ENCODE measurements at places on chromosomes 13 and 19.

- DNase-seq, result peak; percentile 51
These were observed 74.6 kb upstream of the NPAS1 start for GRCh38 chr19:46944918-46945628.

DNA sequence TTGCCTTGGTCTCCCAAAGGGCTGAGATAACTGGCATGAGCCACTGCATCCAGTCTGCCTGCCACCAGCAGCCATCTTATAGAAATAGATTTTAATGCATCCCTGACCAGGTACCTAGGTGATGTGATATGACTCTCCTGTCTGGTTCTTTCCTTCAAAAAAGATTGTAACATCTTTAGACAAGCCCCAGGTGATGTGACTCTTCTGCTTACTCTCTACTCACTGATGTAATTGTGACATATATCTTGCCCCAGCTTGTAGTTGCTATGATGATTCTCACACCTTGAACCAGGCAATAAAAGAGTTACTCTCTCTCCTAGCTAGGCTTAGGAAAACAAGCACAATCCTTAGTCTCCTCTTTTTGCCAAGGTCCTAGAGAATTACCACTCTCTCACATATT is 30.6 kb upstream of the ZNF681 start:
- DNase-seq, result no peak

- no peak for DNase-seq
These were observed 32.3 kb downstream of the ATP7B start for GRCh38 chr13:51978796-51979556.

DNA sequence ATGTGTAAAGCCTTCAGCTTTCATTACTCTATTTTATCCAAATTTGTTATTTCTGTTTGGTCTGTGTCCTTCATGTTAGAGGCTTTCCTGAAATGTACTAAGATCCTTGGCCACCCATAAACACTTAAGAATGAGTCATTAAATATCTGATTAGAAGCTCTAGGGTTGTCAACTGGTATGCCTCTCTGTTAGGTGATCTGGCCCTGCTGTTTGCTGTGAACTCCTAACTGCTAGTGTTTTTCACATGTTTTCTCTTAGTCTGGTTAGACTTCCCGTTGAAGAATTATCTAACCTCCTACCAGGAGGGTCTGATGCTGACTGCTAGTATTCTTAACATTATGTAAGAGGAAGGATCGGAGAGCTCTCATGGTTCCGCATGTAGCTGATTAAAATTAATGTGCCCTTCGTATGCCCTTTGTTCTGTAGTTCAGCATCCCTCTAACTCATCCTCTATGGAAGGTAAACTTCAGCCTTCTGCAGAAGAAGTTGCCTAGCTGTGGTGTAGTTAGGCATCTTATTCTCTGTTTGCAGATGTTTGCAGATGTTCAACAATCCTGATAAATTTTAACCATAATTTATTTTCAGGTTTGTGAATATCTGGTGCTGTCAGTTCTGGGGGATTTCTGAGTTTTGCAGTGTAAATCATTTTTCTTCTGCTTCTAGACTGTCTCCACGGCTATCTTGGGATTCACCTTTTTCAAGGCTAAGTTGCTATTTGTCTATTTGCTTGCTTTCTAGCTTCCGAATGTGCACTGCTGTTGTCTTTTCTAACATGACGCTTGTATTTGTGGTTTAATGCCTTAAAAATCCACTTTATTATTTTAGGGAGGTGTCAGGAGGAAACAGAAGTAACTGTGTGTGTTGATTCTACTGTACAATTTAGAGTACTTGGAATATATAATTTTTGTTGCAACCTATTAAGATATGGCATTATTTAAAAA is 207.2 kb upstream of the SPRY2 start:
- no peak for DNase-seq

GRCh38 chr13:89897681-89898080 is 1449.8 kb upstream of the MIR17HG start:
- no peak for DNase-seq

- DNase-seq, result peak; percentile 42
These were observed 33.4 kb downstream of the ALG5 start for GRCh38 chr13:36965767-36966166.

DNA sequence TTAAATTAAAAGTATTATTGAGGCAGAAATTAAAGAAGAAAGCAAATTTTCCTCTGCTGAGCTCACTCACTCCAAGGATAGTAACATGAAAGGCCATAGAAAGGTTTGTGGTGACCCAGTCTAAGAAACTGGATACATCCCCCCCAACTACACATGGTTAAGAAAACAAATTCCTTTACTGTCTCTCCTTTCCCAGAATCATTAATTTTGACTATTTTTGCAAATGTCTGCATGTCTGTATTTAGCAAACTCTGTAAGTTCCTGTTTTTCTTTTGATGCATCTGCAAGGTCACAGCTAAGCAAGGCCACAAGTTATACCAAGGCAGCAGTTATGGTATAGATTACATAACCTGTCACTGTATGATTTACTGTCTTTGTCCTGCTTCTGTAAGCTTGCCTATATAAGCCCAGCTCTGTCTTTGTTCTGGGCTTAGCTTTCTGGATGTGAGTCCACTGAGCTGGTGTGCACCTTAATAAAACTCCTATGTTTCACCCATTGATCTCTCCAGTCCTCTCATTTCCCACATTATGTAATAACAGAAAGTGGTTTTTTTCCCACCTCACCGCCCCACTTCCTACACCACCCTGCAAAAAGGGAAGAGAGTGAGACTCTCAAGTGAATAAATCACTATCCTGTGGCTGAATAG is 8.5 kb upstream of the ZNF83 start:
- DNase-seq, result no peak

DNA sequence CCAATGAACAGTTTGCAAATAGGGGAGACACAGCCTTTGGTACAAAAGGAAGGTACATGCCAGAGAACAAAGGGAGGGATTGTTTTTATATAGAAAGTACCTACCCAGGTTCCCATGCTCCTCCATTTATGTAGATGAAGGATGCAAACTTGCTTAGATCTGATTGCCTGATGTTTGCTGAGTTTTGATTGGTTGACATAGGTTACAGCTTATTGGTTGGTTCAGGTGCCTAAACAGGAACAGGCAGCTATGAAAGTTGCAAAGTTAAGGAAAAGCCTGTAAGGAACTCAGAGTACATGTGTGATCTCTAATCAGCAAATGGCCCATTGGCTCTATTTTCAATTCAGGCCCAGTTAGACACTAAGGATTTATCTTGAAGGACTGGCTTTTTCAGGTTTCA is 6.5 kb upstream of the NAA16 start:
- DNase-seq, result no peak

DNA sequence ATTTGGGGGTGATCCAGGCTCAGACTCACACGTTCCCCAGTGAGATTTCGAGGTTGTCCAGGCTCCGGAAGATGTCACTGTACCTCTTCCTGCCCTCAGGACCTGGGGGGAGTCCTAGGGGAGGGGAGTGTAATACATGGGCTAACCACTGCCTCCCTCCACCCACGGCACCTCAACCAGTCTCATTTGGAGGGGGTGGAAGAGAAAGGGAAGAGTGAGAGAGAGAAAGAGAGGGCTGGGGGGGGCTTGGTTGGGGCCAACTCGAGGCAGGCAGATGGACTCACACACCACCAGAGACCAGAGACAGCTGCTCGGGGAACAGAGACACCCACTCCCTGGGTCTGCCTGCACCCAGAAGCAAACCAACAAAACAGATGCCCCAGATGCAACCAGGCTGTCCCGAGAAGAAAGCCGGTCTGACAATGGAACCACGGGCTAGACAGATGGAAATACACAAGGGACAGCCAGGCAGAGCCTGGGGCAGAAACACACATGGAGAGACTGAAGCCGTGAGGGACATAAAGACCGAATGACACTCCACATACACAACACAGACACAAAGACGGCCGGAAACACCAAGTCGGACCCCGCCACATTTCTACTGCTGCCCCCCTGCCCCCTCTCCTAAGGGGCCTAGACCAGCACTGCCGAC is 825 bp downstream of the GMIP start:
- no peak for DNase-seq

- DNase-seq, result no peak
These were observed 25.3 kb downstream of the SLC7A1 start for GRCh38 chr13:29570051-29570654.

GRCh38 chr13:43111559-43112400 is 88.4 kb downstream of the DNAJC15 start:
- no peak for DNase-seq

DNA sequence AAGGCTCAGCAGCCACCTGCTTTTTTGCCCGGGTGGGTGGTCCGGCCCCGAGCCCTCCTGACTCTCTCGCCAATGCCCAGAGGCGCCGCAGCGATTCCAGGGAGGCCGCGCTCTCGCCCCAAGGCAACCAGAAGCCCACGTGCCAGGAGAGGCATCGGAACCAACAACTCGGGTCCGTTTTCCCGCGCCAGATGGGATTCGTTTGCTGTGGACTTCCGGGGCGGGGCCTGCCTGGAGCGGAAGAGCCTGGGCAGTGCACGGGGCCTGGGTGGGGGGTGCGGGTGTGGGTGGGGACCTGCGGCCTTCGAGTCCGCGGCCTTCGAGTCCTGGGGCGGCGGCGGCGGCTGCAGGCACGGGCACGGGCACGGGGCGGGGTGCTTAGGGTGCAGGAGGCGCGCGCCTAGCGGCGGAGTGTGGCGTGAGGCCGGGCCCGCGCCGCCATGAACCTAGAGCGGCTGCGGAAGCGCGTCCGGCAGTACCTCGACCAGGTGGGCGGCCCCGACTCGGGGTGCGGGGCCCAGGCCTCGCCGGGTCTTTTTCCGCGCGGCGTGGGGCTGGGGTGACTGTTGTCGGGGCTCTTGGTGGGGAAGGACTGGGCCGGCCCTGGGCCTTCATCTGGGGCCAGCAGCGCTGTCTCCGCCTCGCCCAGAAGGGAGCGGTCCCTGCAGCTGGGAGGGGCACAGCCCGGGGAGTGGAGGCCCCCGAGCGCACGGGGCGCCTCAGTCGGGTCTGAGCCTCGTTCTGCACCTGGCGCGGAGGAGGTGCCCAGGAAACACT is at the start of gene CDC16:
Gene CDC16 (plus strand): TSS at position 253 of the 777 bp plus-strand sequence. CDS start 188 bp downstream, at position 441.
- DNase-seq, result peak; percentile 82

- DNase-seq, result no peak
These were observed 50.0 kb upstream of the WDFY2 start for GRCh38 chr13:51534041-51534817.

DNA sequence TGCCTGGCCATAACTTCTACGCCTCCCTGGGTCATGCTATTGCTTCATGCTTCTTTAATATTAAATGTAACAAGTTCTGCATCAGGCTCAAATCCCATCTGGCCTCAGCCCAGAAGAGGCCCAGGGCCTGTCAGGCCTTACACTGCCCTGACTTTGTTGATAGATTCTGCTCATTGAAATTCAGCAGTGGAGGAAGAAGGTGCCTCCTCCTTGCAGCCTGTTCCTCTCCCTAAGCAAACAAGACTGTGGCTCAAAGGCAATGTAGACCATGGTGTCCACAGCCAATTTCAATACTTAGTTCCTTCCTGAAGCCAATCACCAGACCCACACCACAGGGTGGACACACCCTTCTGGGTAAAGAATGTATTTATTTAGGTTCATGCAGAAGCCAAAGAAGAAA is 59.4 kb downstream of the LACC1 start:
- no peak for DNase-seq

DNA sequence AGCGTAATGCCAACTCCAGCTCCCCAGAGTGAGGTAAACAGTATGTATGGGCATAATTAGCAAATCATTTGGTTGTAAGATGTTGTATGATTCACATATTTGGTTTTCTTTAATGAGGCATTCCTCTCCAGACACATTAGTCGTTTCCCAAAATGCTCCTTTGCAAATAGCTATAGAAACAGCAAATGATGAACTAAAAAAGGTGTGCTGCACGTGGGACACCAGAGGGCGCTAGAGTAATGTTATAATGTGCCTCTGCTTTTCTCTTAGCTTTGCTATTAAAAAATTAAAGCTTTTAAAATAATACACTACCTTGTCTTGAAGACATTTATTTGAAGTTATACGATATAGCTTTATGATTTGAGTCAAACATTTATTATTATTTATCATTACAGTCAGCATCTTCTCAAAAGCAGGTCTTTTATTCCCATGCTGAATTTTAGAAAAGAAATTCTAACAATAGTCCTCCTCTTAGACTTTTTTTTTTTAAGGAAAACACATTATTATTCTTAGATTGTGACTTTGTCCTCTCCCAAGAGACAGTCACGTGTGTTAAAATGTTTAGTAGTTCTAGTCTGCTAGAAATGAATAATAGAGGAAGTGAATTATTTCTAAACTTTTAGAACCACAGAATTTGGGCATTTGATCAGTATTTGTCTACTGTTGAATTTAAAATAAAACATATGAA is 121.6 kb upstream of the FRY start:
- DNase-seq, result peak; percentile 35

DNA sequence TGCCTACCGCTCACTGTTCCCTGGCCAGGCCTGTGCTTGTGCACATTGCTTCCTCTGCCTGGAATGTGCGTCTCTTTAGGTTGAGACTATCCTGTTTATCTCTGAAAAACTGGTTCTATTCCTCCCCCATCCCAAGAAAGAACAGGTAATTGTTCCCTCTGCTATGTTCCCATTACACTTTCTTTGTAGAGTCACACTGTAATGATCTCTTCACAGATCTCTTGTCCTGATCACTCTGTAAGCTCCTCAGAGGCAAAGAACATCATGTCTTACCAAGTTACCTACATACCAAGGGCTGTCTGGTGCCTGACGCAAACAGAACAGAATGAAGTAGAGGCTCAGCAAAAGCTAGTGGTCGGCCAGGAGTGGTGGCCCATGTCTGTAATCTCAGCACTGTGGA is 40.3 kb downstream of the SPRYD7 start:
- no peak for DNase-seq

DNA sequence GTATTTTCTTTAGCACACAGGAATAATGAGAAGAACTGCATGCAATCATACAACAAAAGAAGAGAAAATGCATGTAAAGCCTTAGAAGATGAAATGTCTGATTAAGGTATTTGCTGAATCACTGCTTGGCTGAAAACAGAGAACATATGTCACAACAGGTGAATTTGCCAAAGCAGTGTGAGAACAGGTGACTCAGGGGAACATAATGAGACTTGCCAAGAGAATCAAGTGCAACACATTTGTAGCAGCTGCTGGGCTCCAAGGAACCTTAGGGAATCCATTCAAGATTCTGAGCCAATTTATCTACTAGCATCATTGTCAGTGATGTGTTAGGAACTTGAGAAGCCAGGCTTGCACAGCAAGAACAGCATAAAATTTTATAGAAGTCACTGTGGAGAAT is 273.1 kb downstream of the PCDH20 start:
- no peak for DNase-seq

GRCh38 chr13:31927219-31927653 is 104.3 kb upstream of the FRY start:
- no peak for DNase-seq

DNA sequence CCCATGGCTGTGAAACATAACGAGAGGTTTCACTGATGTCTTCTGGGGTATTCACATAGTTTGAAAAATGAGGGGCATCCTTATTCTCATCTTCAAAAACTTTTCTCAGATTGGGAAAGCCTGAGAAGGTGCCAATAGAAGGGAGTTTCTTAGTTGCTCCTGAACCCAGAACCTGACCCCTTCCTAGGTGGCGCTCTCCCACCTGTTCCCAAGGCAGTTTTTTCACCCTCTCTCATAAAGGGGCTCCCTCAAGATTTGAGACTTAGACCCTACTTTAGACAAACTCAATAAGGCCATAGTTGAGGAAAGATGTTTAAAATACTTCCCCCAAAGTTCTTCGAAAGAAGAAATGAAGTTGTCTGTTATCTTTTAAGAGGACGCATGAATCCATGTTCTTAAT is 142.2 kb downstream of the FGF9 start:
- no peak for DNase-seq

Data from GM04504 (cell line).